Posterior cingulate gyrus (tissue), 11 donors: ENCODE measurements at places on chromosomes 1 and 21.

- peak; percentile 52 for DNase-seq
These were observed 153.1 kb upstream of the RAB4A start for GRCh38 chr1:229117664-229118300.

GRCh38 chr1:165119086-165119485 is 237.4 kb downstream of the LMX1A start:
- no peak for DNase-seq

GRCh38 chr1:66925558-66925910 is 744 bp downstream of the MIER1 start:
- no peak for DNase-seq

GRCh38 chr1:162660574-162660973 is 28.3 kb downstream of the DDR2 start:
- DNase-seq = peak; percentile 81
